Right lung (tissue), 10 donors: ENCODE measurements at places on chromosomes 1 and 21.
A peak's percentile ranks its signal among the peaks of the same experiment; 100 is the strongest.

DNA sequence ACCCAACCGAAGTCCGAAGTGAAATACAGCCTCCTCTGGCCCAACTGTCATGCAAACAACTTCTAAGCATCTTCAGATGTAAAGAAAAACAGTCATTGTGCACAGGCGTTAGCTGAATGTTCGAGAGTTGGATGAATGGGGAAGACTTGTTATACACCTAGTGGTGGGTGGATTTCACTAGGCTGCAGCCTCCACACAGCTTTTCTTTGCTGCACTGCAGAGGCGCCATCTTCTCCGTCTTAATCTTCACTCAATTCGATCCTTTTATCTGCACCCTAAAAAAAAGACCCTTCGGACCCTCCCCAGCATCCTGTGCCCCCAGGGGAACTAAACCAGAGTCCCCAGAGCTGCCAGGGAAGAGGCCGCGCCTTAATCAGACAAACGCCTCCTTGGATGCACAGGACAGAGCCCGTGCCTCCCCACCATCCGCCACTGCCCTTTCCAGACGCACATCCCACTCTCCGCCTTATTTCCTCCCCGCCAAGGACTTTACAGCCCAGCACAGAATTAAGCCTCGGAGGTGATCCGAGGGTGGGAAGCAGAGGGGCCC, 1.4 kb downstream of the APP start:
- peak; percentile 55 for DNase-seq

- no peak for DNase-seq
Observed at GRCh38 chr1:229279242-229279641, 8.3 kb downstream of the RAB4A start.

DNA sequence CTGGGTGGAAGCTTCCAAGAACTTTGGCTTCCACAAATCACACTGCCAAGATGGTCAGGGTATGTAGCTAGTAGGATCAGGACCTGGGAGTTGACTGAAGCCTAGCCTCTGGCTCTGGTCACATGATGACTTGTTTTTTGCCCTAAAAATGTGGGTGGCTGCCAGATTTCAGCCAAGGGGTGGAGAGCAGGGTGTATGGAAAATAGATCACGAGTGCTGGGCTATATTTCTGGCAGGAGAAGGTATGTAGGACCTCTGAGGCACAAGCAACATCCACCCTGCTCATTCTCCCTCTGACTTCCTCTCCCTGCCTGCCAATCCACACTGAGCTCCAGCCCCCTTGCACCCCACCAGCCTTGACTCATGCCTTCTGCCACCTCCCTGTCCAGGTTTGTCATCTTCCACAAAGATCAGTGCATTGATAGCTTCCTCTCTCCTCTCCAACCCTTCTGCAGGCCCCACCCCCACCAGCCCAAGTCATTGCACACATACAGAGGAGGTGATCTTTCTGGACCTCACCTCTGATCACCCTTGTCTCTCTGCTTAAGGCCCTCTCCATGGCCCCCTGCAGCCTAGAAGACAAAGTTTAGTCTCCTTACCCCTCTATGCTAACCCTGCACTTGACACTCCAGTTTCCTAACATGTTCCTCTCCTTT, 8.3 kb upstream of the CYP4B1 start:
- DNase-seq = no peak

- no peak for DNase-seq
Observed at GRCh38 chr1:161054805-161055204, 9.0 kb upstream of the USF1 start.

DNA sequence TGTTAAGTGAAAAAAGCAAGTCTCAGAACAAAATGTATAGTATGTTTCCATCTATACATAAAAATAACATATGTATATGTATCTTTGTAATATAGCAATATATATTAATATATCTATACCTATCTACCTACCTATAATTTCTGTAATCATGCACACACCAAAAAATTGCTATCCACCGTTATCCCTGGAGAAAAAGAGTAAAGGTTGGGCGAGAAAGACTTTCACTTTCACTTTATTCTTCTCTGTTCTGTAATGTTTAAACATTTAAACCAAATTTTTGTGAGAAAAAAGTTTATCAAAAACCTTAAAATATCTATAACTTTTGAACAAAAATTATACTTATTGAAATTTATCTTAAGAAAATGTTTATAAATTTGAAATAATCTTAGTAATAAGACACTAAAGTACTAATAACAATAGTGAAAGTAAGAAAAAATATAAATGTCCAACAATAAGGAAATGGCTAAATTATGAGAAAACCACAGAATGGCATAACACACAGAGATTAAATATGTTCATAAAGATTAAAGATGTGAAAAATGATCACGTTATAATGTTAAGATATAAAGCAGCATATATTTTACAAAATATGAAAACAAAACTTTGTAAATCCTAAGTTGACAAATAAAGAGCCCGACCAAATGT, 74.0 kb upstream of the LRRC53 start:
- DNase-seq = no peak

DNA sequence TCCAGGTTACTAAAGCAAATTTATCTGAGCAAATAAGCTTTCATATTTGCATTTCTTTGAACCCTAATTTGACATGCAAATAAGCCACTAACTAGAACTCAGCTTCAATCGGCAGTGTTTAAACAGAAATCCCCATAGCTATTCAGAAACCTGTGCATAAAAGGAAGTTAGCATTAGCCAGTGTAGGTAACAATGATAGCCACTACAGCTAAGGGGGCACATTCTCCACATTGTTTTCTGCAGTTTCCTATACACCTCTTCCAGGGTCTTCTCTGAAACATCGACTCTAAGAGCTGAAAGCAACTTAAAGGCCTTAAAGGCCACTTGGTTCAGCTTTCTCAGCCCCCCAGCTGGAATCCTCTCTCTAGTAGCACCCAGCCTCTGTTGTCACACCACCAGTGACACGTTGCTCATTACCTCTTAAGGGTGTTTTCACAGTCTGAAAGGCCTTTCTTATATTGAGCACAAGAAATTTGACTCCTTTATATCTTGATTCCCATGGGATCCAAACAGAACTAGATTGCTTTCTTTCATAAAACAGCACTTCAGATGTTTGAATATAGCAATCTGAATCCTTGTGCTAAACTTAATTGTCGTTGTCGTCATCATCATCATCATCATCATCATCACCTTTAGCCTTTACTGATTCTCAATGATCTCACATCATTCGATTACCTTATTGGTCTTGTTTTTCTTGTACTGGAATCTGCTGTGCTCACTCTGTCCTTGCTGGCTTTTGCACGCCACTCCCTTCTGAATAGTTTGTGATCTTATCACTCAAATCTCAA, 93.9 kb upstream of the DAB1 start:
- DNase-seq = no peak

- no peak for DNase-seq
Observed at GRCh38 chr1:20078711-20079110, 8.7 kb downstream of the PLA2G5 start.

DNA sequence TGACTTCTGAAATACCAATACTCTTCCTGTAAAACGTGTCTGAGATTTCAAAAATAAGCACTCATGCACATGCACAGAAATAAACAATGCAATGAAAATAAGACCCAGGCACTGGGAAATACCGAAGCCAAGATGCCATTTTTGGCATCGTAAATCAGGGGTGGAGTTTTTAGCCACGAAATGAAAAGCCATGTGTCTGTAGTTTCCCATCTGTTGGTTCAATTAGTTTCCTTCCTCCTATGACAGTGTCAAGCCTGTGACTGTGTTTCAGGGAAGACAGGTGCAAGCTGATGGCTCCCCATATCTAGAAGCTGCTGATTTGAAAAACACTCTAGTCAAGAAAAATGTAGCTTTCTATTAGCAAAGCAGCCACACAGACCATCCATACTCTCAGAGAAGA, 480.4 kb upstream of the CAMK1G start:
- no peak for DNase-seq

DNA sequence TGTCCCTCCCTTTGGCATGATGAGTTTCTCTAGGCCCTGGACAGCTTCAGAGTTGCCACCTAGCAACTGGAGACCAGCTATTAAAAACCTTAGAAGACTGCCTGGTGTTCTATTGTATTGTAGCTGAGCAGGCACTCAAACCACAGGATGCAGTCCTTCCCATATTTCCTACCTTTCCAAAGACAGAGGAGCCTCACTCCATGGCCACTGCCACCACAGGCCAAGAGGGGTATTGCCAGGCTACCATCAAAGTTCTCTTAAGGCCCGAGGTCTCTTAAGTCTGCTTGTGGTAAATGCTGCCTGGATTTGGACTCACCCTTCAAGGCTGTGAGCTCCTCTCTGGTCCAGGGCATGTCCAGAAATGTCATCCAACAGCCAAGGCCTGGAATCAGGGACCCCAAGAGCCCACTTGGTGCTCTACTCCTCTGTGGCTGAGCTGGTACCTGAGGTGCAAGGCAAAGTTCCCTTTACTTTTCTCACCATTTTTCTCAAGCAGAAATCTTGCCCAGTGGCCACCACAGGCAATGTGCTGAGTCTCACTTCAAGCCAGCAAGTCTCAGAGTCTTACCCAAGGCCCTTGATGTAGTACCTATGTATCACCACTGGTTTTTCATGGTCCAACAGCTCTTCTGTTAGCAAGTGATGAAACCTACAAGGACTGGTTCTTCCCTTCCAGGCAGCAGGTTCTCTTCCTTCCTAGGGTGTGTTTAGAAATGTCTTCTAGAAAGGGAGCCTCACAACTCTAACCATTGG, 269.4 kb downstream of the AMY1C start:
- no peak for DNase-seq

- DNase-seq = no peak
Observed at GRCh38 chr1:157404063-157404501, 148.2 kb downstream of the FCRL5 start.

DNA sequence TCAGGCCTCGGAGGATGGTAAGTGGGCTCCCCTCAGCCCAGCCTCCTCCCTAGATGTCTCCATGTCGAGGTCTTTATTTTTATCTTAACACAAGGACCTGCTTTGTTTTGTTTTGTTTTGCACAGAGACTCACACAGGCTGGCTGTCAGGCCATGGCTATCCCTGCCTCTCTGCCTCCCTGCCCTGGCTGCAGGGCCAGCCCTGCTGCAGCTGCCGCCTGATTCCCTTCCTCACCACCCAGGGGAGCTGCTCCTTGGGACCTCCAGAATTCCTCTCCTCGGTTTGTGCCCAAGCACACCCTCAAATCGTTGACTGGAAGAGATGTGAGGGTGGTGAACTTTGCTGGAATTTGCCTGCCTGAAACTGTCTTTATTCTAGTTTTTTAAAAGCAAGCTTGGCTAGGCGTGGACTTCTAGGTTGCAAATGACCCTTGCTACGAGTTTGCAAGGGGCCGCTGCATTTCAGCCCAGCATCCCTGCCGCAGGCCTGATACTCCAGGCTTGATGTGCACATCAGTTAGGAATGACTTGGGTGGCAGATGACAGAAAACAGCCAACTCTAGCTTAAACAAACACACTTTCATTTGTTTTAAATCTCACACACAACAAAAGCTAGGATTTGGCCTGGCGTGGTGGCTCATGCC, 37.1 kb downstream of the WNT9A start:
- no peak for DNase-seq

DNA sequence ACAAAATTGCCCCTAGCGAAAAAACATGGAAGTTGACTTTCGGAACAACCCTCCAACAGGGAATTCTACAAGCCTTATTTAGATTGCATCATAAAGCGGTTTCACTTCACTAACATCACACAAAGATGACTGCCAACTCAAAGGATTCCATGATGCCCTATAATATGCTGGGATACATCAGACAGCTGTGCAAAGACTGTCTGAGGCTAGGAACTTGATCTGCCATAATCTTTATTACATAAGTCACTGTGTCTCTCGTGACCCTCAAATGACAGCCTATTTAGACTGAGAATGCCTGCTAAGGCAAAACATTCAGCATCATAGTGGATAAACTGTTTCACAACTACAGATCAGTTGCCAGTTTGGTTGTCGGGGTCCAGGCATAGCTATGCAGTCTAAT, 23.8 kb downstream of the FH start:
- peak; percentile 21 for DNase-seq

DNA sequence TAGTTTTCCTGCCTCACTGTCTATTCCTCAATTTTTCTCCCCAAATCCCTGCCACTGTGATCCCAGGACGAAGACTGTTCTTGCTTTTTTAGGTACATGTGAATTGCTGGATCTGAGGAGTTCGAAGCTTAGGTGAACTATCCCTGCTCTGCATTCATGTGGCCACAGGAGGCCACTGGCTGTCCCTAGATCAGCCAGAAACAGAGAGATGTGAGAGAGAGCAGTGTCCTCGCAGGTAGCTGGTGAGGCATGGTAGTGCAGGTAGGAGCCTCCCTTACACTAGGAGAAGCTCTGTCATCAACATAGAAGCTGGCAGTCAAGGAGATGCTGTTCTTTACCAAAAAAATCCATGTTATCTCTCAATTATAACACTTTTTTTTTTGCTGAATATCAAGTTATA, 71.5 kb downstream of the USP24 start:
- no peak for DNase-seq

GRCh38 chr1:200328379-200328778, 81.5 kb downstream of the ZNF281 start:
- no peak for DNase-seq

DNA sequence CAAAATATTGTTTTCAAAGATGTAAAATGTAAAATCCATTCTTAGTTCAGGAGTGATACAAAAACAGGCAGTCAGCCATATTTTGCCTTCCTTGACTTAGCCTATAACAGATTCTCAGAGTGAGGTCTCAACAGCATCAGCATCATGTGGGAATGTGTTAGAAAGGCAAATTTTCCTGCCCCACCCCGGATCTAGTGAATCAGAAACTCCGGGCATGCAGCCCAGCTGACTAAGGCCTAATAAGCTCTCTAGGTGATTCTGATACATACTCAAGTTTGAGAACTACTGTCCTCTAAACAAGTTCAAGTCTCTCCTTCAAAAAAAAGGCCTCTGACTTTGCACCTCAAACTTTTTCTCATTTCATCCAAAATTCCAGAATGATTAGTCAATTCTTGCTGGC, 46.9 kb upstream of the PRRC2C start:
- no peak for DNase-seq

DNA sequence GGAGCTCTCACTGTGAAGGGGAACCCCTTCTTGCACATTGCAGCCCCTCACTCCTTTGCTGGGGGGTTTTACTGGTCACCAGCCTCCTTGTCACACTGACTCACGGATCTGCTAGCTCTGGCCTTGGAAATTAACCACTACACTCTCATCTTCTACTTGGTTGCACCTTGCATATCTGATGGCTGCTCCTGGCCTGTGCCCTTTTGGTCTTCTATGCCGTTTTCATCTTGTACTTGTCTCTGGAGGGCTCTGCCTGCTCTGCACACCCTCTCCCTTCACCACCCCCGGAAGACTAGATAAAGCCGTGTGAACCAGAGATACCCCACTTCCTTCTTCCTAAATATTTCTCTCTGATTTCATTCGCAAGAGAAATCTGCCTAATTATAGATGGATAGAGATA, 44.6 kb downstream of the CD247 start:
- no peak for DNase-seq
